ENCODE measurements at places on chromosomes 6 and 20. TPM values are rescaled to one million over a fixed set of nuclear protein-coding genes. Genes with fewer than 3 reads are reported as not detected.
A peak's percentile ranks its signal among the peaks of the same experiment; 100 is the strongest.

The TIAM2 gene
- total RNA-seq: 12.8 TPM

The TCF15 gene
- total RNA-seq: 0.65 TPM

The RAMACL gene
- 7.8 TPM for total RNA-seq

The BNIP5 gene
- total RNA-seq: not detected

The DCBLD1 gene
- total RNA-seq: 18.4 TPM

The RFX6 gene
- total RNA-seq: not detected

The CST9L gene
- total RNA-seq: not detected

The HSPA1A gene
- total RNA-seq: 191 TPM

- no peak for DNase-seq
These were observed 149.9 kb upstream of the PTPN1 start for GRCh38 chr20:50360218-50360672.

DNA sequence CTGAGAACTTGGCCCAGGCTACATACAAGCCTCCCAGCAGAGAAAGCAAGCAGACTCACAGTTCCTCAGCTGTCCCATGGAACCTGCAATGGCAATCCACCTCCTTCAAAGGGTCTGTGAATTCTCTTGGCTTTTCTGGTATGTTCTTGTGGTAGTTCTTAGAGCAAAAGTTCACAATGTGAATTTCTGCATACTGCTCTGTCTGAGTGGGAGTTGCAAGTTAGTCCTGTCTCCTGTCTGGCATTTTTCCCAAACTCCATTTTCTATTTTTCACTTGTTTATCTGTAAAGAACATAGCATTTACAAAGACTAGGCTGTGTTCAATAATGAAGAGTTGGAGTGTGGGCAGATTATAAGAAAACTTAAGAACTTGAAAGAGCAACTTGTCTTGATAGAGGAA is 269.9 kb downstream of the BCKDHB start:
- DNase-seq: no peak

GRCh38 chr6:158207422-158207788 is 39.3 kb downstream of the GTF2H5 start:
- DNase-seq: no peak

GRCh38 chr6:128655978-128656498 is 135.6 kb upstream of the PTPRK start:
- no peak for DNase-seq

GRCh38 chr6:21924002-21924401 is 330.5 kb downstream of the SOX4 start:
- DNase-seq: no peak

DNA sequence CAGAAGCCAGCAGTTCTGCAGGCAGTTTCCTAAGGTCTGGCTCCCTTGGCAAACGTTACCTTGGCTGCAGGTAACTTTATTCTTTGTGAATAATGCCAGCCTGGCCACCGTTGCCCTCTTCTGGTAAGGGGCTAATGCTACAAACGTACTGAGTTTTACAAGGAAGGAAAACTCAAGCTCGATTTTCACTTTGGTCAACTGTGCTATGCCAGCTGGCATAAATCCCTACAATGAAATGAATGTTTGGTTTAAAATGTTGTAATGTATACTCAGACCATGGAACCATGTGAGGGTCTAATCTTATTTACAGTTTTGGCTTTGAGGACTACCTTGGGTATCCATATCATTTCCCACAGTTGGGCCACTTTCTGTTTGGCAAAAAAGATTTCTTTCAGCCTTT is 101.4 kb downstream of the SLX4IP start:
- DNase-seq: no peak

DNA sequence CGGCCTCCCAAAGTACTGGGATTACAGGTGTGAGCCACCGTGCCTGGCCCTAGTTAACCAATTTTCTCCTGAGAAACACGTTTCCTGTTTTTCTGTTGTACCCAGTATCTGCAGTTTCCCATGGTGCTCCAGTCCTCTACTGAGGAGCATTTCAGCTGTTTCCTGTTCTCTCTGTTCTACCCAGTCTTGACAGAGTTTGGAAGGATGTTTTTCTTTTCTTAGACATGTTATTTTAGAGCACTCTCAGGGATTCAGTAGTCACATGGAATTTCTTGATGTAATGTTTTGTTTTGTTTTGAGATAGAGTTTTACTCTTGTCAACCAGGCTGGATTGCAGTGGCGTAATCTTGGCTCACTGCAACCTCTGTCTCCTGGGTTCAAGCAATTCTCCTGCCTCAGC is 129.8 kb upstream of the TIAM2 start:
- DNase-seq: no peak

GRCh38 chr6:84707171-84707570 is 57.2 kb downstream of the TBX18 start:
- no peak for DNase-seq

- DNase-seq: no peak
These were observed 103.2 kb downstream of the SH3BGRL2 start for GRCh38 chr6:79734374-79734773.

DNA sequence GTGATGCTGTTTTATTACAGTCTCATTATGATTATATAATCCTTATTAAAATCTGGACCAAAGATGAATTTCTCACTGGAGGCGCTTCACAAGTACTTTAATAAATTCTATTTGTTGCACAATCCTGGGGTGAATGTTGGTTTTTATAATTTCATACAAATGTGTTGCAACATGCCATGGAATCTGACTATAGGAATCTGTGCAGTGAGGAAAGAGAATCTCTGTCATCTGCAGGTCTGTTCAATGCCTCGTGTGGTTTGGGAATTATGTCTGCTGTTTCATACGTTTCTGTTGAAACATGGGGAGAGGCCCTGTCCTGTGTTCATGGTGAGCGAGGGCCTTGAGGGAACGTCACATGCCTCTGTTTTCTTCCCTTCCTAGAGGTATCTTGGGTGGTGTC is 277.3 kb downstream of the CDH4 start:
- DNase-seq: no peak

- no peak for DNase-seq
These were observed 40.8 kb upstream of the GFOD1 start for GRCh38 chr6:13528232-13528631.

GRCh38 chr6:47106216-47106615 is 64.1 kb upstream of the ADGRF1 start:
- DNase-seq: no peak

DNA sequence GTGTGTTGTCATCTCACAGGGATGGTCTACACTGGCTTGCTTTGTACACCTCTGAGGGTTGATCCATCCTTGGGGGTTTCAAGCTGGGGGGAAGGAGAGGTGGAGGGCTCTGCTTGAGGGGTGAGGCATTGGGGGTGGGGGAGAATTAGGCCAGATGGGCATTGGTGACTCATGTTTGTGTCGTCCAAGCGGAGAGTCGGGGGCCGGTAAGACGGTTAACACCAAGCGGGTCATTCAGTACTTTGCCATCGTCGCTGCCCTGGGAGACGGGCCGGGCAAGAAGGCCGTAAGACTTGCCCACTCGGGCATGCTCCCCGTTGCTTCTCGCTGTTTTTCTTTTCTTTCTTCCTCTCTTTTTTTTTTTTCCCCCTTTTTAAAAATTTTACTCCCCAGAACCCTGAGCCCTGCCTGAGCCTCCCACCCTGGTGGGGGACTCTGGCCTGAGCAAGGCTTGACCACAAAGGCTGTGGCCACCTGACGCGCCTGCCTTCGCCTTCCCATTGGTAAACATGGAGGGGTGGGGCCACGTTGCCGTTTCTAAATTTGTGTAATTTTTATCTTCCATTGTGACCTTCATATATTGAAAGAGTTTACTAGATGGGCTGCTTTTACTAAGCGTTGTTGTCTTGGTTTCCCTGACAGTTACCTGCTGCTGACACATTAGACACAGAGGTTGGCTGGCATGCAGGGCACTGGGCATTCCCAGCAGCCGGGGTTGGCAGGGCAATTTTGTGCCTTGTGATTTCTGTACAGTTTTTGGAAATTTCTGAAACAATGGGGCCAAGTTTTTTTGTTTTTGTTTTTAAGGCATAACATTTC is 26.8 kb downstream of the MYH7B start:
- no peak for DNase-seq

- no peak for DNase-seq
These were observed 29.7 kb upstream of the INSM1 start for GRCh38 chr20:20338133-20338730.

DNA sequence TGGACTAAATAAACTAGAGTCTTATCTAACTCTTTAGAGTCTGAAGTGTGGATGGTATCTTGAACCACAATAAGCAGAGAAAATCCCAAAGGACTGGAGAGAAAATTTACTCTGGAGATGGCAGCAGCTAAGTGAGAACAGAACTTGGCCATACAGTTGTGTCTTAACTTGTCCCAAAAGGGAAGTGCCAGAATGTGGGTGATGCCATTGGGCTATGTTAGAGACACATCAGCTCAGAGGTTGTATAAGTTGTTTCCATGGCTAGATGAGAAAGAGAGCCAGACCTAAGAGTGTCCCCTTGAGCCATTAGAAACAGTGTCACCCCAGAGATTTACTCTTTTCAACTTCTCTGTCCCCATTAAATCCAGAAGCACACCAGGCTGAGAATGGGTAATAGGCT is 36.2 kb downstream of the FOXO3 start:
- DNase-seq: no peak

GRCh38 chr6:15329197-15329671 is 83.4 kb downstream of the JARID2 start:
- DNase-seq: no peak

DNA sequence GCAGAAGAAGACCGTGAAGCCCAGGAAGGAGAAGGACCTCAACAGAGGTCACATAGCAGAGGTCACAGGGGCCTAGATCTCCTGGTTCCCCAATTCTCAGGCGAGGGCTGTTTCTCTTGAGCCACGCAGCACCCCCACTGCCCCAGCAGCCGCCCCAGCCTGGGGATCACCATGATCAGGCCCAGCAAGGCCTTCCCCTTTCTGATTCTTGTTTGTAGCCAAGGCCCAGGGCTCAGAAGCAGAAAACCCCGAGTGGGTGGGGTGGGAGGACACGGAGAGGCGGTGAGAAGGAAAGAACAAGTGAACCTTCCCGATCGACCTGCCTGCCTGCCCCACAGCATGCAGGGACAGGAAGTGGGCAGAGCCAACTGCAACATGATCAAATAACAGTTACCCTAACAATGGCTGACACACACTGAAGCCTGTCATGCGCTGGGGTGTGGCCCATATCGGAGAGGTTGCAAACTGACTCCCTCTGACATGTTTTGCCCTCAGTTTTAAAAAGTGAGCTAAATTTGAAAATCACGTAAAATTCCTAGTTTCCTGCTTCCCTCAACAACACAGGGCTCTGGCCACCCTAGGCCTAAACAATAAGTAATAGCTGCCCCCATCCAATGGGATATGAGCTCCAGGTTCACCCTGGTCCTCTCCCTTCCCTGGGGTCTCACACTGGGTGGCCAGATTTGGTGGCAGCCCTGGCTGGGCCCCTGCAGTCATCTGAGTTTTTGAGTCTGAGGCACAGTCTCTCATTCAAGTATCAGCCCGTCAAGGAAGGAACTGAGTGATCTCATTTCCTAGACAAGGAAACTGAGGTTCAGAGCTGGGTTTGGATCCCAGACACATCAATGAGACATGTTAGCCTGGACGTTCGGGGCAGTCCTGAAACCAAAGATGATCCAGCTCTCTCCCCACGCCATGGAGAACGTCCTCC is 6.5 kb downstream of the PEDS1 start:
- DNase-seq: peak; percentile 84

DNA sequence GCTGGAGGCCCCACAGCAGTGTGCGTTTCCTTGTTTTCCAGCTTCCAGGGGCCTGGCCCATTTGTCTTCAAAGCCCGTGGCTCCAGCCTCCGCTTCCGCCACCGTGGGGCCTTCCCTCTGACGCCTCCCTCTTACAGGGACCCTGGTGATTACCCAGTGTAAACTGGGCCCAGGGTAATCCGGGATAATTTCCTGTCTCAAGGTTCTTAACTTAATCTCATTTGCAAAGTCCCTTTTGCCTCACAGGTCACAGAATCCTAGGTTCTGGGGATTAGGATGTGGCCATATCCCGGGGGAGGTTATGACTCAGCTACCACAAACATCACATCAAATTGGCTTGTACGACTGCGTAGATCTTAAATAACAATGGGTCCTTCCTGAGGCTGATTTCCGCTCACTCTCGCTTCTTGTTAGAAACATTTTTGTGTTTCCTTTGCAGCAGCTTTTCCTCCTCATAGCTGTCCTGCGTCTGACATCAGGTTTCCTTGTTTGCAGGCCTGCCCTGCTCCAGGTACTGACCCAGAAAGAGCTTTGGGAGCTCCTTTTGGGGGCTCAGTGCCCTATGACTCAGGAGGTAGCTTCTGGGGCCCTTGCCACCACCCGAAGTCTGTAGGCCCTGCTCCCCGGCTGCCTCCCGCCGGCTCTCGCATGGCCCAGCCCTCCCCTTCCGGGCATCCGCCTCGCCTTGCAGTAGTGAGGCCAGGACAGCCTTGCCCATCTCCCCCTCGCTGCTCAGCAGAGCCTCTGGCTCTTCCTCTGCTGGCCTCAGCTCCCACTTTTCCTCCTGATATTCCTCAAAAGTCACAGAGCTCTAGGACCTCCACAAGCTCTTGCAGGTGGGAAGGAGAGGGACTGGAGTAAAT is 100.5 kb downstream of the ERMARD start:
- DNase-seq: peak; percentile 37

DNA sequence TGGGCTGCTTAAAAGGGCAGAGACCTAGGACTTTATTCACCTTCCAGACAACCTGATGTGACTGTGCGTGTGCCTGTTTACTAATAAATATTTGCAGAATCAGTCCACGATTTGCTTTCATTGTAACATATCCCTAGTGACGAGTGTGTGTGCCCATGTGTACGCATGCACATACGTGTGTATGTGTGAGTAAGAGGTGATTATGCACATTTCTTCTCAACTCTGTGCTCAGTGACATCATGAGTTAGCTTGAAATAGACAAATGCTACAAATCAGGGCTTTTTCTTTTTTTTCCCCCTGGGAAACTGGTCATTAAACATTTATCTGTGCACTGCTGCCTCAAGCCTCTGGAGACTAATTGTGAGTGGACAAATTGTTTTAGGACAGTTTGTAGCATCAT is 242.6 kb upstream of the SOX4 start:
- no peak for DNase-seq

GRCh38 chr6:40977085-40977484 is 61.9 kb downstream of the UNC5CL start:
- no peak for DNase-seq

GRCh38 chr6:88748141-88748540 is 215.3 kb downstream of the RNGTT start:
- no peak for DNase-seq

- DNase-seq: no peak
These were observed 10.8 kb upstream of the TAAR1 start for GRCh38 chr6:132669690-132670291.

DNA sequence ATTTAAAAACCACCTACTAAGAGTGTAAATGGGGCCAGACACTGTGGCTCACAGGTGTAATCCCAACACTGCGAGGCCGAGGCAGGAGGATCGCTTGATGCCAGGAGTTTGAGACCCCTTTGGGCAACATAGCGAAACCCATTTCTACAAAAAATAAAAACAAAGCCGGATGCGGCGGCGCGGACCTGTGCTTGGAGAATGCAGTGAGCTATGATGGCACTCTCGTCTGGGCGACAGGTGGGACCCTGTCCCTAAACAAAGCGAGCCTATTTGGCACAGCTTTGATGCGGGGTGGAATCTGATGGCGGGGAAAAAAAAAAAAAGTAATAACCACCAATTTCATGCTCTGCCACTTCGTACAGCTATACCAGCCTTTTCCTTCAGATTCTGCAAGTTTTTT is 1.1 kb downstream of the TCP1 start:
- DNase-seq: no peak

- DNase-seq: no peak
These were observed 66.6 kb upstream of the TAB2 start for GRCh38 chr6:149250951-149251350.

- no peak for DNase-seq
These were observed 238.7 kb upstream of the THEMIS start for GRCh38 chr6:128139519-128139918.
